Activated naive CD8-positive, alpha-beta T cell treated with anti-CD3 and anti-CD28 coated beads for 36 hours (primary cell): ENCODE measurements at places on chromosomes 7 and 10. TPM values are rescaled to one million over a fixed set of nuclear protein-coding genes. Genes with fewer than 3 reads are reported as not detected.

STN1 gene
- total RNA-seq: 25.5 TPM

GRCh38 chr7:17502213-17503060 is 204.0 kb downstream of the AHR start:
- H3K4me3 ChIP-seq: no peak overlapping the region
- H3K27me3 ChIP-seq: no peaks in the 10 kb centered on the region
- no peaks in the 10 kb centered on the region for H3K36me3 ChIP-seq
- no peaks in the 10 kb centered on the region for H3K4me1 ChIP-seq
- no peak for DNase-seq
- no peak overlapping the region for H3K27ac ChIP-seq

DNA sequence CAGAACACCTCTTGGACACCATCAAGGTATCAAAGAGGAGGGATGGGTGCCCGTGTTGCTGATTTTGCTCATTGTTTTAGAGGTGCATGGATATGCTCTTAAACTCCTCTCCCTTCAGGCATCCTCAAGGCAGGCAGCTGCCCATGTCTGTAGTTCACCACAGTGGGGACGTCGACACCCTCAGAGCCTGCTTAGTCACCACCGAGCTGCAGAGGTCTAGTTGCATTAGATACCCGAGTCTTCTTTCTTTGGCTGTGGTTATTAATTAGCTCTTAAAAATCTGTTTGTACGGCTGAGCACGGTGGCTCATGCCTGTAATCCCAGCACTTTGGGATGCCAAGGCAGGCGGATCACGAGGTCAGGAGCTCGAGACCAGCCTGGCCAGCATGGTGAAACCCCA is 24.7 kb upstream of the TSPAN13 start:
- peaks cover 4% of the 10 kb centered on the region for H3K36me3 ChIP-seq
- no peak overlapping the region for H3K27ac ChIP-seq
- no peaks in the 10 kb centered on the region for H3K4me1 ChIP-seq
- no peak for DNase-seq
- H3K27me3 ChIP-seq: no peaks in the 10 kb centered on the region

DNA sequence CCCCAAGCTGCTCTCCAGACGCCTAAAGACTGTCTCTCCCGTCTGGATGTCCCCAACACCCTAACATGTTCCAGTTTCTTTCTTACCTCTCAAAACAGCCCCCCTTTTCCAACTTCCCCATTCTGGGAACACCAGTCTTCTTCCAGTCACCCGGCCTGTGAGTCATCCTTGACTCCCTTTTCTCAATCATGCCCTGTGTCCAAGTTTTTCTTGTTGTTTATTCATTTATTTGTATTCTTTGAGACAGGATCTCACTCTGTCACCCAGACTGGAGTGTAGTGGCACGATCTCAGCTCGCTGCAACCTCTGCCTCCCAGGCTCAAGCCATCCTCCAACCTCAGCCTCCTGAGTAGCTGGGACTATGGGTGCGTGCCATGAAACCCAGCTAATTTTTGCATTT is 15.6 kb downstream of the SNX10 start:
- DNase-seq: no peak
- peaks cover 18% of the 10 kb centered on the region for H3K36me3 ChIP-seq
- H3K4me3 ChIP-seq: no peak overlapping the region
- H3K27ac ChIP-seq: no peak overlapping the region
- H3K4me1 ChIP-seq: peaks cover 12% of the 10 kb centered on the region

DNA sequence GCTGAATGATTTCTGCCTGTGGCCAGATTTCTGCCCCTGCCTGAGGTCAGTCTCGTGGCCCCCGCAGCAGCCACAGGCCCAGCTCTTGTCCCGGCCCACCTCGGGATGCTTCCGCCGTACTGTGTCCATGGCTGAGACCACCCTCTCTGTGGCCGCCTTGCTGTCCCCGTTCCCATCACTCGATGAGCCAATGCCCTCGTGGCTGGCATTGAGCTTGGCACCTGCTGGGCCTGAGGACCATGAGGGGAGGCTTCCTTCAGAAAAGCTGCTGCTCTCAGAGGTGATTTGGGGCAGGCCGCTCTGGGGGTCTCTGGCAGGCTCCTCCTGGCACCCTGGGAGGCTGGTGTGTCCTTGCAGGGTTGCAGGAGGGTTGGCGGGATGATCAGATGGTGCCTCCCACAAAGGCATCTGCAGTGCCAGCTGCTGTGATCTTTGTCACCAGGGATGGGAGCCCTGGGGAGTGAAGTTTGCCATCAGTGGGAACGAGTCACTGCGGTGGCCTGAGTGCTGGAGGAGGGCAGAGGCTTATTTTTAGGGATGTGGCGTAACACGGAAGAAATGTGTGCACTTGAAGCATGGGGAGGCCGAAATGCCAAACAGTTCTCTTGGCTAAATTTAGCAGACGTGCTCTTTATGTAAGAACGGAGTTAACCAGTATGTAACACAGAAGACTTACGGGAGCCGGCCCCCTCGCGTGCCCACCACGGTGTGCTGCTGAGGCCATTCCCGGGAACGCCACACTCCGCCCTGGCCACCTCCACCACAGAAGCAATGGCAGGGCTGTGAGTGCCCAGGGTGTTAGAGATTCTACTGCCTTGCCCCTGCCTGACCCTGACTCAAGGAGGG is 47.7 kb downstream of the VIPR2 start:
- no peak overlapping the region for H3K4me3 ChIP-seq
- no peaks in the 10 kb centered on the region for H3K27me3 ChIP-seq
- H3K27ac ChIP-seq: no peak overlapping the region
- no peaks in the 10 kb centered on the region for H3K36me3 ChIP-seq

GRCh38 chr10:76454506-76455140 is 1023.2 kb downstream of the LRMDA start:
- H3K4me3 ChIP-seq: no peak overlapping the region
- no peak overlapping the region for H3K27ac ChIP-seq
- no peak for DNase-seq
- H3K4me1 ChIP-seq: no peaks in the 10 kb centered on the region
- peaks cover 7% of the 10 kb centered on the region for H3K27me3 ChIP-seq

DNA sequence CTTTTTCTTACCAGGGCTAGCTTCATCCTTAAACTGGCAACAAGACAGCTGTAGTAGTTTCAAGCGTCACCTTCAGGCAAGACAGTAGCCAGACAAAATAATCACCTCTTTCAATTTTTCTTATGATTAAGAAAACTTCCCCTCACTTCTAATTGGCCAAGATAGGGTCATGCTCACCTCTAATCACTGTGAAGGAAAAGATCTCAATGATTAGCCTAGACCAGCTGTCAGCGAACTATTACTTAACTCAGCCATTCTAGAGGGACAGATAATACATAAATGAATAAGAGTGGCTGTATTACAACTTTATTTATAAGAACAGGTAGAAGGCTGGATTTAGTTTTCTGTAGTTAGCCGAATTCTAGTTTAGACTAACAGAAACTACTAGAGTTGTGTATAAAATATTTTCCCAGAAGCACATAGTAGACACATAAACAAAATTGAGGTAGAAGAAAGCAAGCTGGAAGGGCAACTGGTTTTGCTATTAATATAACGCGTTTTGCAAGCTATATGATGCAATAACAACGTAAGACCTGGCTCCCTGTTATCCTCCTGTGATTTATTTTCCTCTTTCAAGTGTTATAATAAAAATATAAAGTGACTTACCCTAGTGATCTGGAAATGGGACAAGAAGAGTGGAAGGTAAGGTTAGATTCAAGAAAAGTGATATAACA is 64.3 kb downstream of the ELAPOR2 start:
- H3K27ac ChIP-seq: no peak overlapping the region
- DNase-seq: no peak

DNA sequence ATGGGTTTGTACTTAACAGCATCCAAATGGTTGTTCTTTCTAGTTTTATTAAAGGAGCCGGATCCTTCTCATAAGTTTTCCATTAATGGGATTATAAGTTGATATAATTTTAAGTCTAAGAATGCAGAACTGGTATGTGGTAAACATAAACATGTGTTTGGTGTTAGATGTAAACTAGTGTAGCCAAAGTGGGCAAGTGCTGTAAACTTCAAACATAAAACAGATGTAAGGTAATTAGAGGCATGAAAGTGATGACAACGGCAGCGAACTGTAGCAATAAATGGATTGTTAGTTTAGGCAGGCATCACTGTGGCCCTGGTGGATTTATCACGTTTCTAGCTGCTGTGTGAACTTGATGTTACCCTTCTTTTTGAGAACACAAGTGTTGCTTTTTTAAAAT is 37.9 kb downstream of the BAMBI start:
- H3K27ac ChIP-seq: no peak overlapping the region
- DNase-seq: no peak
- H3K27me3 ChIP-seq: peaks cover 23% of the 10 kb centered on the region
- no peak overlapping the region for H3K4me3 ChIP-seq
